ENCODE measurements at places on chromosomes 1 and 21. TPM values are rescaled to one million over a fixed set of nuclear protein-coding genes. Genes with fewer than 3 reads are reported as not detected.

DNA sequence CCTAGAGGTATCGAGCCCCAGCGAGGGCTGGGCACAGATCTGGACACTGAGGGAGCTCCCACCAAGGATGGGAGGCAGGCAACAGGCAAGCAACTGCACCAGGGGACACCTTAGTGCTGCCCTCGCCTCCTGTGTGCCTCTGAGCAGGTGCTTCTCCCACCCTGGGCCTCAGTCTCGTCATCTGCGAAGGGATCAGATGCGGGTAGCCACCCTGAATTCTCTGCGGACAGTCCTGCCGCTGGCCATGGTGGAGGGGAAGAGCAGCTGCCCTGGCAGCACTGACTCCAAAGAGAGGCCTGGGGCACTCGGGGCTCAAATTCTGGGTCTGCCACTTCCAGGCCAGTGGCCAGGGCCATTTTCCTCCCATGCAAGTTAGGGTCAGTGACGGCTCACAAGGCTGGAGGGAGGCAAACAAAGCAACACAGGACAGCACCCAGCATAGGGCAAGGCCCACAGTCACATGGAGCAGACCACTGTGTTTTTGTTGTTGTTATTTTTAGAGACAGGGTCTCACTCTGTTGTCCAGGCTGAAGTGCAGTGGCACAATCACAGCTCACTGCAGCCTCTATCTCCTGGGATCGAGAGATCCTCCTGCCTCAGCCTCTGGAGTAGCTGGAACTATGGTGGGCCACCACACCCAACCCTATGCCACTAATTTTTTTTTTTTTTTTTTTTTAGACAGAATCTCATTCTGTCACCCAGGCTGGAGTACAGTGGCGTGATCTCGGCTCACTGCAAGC, 7.1 kb upstream of the SDC3 start:
- H3K36me3 ChIP-seq, result no peaks in the 10 kb centered on the region
- no peaks in the 10 kb centered on the region for H3K27me3 ChIP-seq
- no peak for DNase-seq
- peaks cover 13% of the 10 kb centered on the region for H3K4me1 ChIP-seq
- H3K4me3 ChIP-seq, result no peak overlapping the region

DNA sequence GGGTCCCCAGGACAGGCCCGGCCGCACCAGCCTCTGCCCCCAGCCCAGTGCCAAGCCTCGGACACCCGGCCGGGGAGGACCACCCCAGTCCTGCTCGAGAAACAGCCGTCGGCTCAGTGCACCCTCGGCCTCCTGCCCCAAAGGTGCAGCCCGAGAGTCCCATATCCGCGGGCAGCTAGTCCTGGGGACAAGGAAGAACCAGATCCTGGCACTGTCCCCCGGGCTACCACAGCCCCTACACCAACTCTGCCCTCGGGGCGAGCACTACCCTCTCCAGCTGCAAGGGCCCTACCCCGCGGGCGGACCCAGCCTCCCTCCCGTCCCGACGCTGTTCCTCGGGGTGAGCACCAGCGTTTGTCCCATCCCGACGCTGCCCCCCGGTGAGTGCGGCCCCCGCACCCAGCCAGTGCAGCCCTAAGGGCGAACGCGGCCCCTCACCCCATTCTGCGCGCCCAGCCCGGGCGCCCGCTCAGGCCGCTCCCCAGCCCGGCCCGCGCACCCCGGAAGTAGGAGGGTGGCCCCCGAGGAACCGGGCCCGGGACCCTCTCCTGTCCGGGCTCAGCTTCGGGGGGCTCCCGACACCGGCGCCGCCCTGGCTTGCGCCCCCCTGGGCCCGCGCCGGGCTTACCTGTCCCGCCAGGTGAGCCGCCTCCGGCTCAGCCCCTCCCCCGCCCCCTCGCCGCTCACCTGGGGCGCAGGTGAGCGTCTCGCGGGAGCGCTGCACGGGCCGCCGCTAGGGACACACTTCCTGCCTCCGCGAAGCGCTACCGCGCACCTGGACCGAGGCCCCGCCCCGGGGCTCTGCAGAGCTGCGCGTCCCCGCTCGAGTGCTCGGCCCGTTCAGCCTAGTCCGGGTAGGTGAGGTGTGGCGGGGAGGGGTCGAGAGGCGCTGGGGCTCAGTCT, at the start of gene KDF1:
KDF1 (minus strand) TSS at position 747 of the 903 bp plus-strand sequence. CDS start 8,088 bp downstream, outside the sequence.
- H3K4me3 ChIP-seq, result peak within 1 kb of the TSS; percentile 42
- no peak within 1 kb of the TSS for H3K27ac ChIP-seq
- H3K4me1 ChIP-seq, result peaks cover 16% of the 10 kb centered on the region
- DNase-seq, result no peak

- H3K4me3 ChIP-seq, result no peak overlapping the region
- H3K4me1 ChIP-seq, result peaks cover 8% of the 10 kb centered on the region
- H3K27me3 ChIP-seq, result peaks cover 7% of the 10 kb centered on the region
These were observed 9.5 kb upstream of the KCNA2 start for GRCh38 chr1:110615548-110616130.

DNA sequence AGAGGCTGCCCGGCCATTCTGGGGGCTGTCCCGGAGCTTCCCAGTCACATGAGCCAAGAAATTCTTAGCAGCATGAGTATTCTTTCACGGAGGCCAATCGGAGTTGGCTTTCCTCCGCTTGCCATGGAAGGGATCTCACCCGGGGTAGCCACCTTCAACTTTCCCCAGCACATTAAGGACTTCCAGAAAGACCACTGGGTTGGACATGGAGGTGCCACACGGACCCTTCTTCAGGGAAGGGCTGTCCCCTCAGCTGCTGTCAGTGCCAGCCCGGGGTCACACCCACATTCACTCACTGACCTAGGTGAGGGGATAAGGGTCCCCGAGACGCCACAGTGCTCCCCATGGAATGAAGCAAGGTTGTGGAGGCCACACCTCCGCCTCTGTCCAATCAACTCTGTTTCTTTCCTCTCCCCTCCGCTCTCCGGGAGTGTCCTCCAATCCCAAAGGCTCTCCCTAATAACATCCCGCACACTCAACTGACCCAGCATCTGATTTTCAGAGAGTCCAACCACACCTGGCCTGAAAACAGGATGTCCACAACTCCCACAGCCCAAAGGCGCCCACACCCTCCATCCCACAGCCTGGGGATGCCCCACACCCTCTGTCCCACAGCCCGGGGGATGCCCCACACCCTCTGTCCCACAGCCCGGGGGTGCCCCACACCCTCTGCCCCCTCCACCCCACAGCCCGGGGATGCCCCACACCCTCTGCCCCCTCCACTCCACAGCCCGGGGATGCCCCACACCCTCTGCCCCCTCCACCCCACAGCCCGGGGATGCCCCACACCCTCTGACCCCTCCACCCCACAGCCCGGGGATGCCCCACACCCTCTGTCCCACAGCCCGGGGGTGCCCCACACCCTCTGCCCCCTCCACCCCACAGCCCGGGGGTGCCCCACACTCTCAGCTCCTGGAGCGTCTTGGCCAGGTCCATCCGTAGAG, 19.4 kb downstream of the RSPH1 start:
- H3K36me3 ChIP-seq, result no peaks in the 10 kb centered on the region
- no peak overlapping the region for H3K4me3 ChIP-seq
- H3K27ac ChIP-seq, result no peak overlapping the region

TIE1 gene
- total RNA-seq, result 51.1 TPM

DNA sequence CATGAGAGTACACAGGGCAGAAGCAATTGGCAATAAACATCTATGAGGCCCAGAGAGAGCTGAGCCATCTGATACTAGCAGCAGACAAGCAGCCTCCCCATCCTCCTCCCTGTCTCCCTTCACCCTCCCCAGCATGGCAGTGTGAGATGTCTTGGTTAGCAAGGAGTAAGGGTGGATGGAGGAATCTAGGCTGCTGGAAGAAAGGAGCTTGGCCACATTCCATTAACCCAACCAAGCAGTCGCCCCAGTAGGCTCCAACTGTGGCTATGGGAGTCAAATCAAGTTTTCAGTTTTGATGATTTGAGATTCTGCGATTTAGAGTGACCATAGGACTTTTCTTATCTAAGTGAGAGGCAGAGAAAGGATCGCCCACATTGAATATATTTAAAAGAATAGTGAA, 12.9 kb upstream of the RUNX1 start:
- peak; percentile 55 for DNase-seq
- H3K27me3 ChIP-seq, result no peaks in the 10 kb centered on the region
- no peaks in the 10 kb centered on the region for H3K36me3 ChIP-seq
- no peaks in the 10 kb centered on the region for H3K4me1 ChIP-seq
- no peak overlapping the region for H3K27ac ChIP-seq

DNA sequence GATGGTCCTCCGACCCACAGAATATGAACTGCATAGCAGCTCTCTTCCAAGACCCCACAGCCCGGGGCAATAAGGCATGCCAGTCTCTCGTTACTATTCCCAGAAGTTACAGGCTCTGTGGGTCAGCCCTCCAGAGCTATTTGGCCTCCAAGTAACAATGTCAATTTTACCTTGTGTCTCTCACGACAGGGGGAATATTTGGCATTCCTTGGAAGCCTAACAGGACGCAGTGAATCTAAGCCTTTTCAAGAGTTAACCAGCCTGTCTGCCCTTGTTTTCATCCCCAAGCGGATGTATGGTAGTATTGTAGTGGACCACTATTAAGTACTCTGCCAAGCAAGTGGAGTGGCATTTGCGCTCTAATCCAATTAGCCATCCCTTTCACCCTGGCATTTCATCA, 24.4 kb upstream of the GNG4 start:
- no peak overlapping the region for H3K4me3 ChIP-seq
- H3K36me3 ChIP-seq, result peaks cover 80% of the 10 kb centered on the region
- no peak for DNase-seq
- H3K27me3 ChIP-seq, result no peaks in the 10 kb centered on the region
- no peak overlapping the region for H3K27ac ChIP-seq
- no peaks in the 10 kb centered on the region for H3K4me1 ChIP-seq

DISP3 gene
- not detected for total RNA-seq

- H3K4me1 ChIP-seq, result no peaks in the 10 kb centered on the region
- no peak overlapping the region for H3K4me3 ChIP-seq
- no peak overlapping the region for H3K27ac ChIP-seq
- no peak for DNase-seq
These were observed 44.5 kb downstream of the CD55 start for GRCh38 chr1:207366022-207366421.

DNA sequence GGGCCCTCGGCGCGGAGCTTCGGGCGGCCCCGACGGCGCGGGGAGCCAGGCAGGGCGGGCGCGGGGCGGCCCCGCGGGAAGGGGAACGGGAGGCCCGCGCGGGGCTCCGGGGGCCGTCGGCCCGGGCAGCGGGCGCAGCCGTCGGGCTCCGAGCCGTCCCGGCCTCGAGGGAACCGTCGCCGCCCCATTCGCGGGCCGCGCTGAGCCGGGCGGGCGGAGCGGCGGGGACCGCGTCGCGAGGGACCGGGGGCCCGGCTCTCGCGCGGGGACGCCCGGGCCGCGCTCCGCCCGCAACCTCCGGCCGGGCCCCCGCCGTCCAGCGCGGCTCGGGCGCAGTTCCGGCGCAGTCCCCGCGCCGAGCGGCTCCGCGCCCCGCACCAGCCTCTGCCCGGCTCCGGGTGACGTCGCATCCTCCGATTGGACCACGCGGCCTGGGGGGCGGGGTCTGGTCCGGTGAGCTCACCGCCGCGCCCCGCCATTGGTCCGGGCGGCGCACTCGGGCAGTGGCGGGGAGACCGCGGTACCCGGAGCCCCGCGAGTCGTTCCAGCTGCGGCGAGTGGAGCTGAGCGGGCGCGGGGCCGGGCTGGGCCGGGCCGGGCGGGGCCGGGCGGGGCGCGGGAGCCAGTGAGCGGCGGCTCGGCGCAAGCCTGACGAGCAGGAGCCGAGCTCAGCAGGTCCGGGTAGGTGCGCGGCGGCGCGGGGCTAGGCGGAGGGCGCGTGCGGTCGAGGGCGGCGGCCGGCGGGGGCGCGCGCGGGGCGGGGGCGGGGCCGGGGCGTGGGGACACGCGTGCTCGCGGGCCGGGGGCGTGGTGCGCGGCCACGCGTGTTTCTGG, 66.7 kb upstream of the VAMP3 start:
- peak overlapping the region; percentile 75 for H3K4me3 ChIP-seq
- H3K27me3 ChIP-seq, result peaks cover 10% of the 10 kb centered on the region
- H3K4me1 ChIP-seq, result peaks cover 17% of the 10 kb centered on the region
- H3K27ac ChIP-seq, result peak overlapping the region; percentile 59

- H3K4me3 ChIP-seq, result no peak overlapping the region
- H3K27ac ChIP-seq, result no peak overlapping the region
- H3K27me3 ChIP-seq, result no peaks in the 10 kb centered on the region
- H3K36me3 ChIP-seq, result no peaks in the 10 kb centered on the region
- DNase-seq, result no peak
These were observed 21.7 kb downstream of the ATP5PO start for GRCh38 chr21:33893917-33894316.

DNA sequence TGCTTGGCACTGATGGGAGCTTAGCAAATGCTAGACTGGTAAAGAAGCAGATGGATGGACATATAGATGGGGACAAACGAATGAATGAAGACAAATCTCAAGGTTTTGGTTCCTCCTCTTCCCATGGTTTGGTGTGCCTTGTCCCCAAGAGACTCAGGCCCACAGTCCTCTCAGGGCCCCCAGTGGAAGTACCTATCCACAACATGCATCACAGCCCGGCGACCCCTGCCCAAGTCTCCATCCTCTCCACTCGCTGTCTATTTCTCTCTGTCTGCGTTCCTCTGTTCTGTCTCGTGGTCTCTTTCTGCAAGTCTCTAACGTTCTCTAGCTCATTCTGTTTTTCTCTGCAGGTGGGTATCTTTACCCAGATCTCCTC, 85.8 kb downstream of the GLIS1 start:
- H3K4me1 ChIP-seq, result no peaks in the 10 kb centered on the region
- no peaks in the 10 kb centered on the region for H3K36me3 ChIP-seq
- no peak overlapping the region for H3K27ac ChIP-seq
- H3K27me3 ChIP-seq, result no peaks in the 10 kb centered on the region
- no peak overlapping the region for H3K4me3 ChIP-seq
- DNase-seq, result no peak

SLAMF7 gene
- total RNA-seq, result 0.42 TPM

GRCh38 chr1:101298663-101299062, 61.8 kb downstream of the S1PR1 start:
- H3K27ac ChIP-seq, result no peak overlapping the region
- no peaks in the 10 kb centered on the region for H3K36me3 ChIP-seq
- H3K27me3 ChIP-seq, result no peaks in the 10 kb centered on the region

- no peak overlapping the region for H3K4me3 ChIP-seq
- no peak for DNase-seq
- no peaks in the 10 kb centered on the region for H3K27me3 ChIP-seq
- H3K27ac ChIP-seq, result peak overlapping the region; percentile 77
These were observed 171.2 kb downstream of the LTN1 start for GRCh38 chr21:28821276-28822122.

- peaks cover 42% of the 10 kb centered on the region for H3K36me3 ChIP-seq
- DNase-seq, result no peak
- H3K4me3 ChIP-seq, result no peak overlapping the region
These were observed 25.6 kb downstream of the NUP133 start for GRCh38 chr1:229482511-229482910.

DNA sequence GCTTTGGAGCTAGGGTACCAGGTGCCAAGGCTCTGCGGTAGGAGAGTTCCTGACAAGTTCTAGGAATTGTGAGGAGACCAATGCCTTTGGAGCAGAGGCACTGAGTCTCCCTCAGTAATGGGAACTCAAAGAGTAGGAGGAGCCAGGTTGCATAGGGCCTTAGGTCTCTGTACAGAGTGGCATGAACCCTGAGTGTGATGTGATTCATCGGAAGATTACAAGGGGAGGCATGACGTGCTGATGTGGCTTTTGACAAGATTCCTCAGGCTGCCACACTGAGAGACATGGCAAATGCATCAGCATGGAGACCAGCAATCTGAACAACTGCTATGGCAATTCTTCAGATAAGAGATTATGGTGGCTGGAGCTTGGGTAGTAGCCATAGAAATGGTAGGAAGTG, 94.6 kb upstream of the SLC44A3 start:
- no peaks in the 10 kb centered on the region for H3K27me3 ChIP-seq
- no peak overlapping the region for H3K27ac ChIP-seq
- H3K4me1 ChIP-seq, result peaks cover 16% of the 10 kb centered on the region
- DNase-seq, result peak; percentile 45
- H3K4me3 ChIP-seq, result no peak overlapping the region
